ENCODE measurements at places on chromosomes 5 and 9. TPM values are rescaled to one million over a fixed set of nuclear protein-coding genes. Genes with fewer than 3 reads are reported as not detected.

GRCh38 chr9:36717276-36717675, 144.6 kb downstream of the MELK start:
- peak; percentile 51 for DNase-seq

DNA sequence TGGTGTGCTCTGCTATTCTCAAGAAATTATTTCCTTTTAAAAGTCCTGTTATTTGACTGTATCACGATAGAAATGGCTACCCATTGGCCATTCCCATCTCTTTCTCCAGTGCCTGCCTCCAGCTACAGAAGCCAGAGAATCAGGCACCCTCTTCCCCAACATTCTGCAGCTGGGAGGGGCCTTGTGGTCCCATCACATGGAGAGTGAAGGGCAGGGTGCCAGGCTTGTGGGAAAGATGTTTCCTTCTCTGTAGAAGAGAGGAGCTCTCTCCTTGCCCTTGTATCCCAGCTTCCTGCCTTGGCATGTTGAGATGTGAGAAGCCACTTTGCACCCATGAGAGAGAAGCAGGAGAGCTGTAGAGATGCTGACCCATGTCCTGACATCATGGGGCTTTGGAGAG, 465.0 kb downstream of the MTRR start:
- DNase-seq: no peak

DNA sequence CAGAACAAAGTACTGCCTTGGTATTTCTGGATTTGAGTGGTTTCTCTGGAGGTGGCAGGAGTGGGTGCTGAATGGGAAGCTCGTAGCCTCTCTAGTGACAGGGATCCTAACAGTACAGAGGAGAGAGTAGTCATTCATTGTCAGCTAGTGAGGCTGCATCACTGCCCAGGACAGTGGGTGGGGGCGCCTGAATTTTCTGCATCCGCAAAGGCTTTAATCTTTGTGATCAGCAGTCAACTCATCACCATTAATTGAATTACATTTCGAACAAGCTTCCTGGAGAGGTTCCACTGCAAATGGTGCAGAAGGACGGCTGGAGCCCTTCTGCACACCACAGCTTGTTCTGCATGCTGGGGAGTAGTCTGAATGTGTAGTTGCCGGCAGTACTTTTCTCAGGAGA, 77.5 kb downstream of the HSPA4 start:
- DNase-seq: no peak

- DNase-seq: no peak
Observed at GRCh38 chr5:59169081-59169767, 586.3 kb downstream of the RAB3C start.

GRCh38 chr5:93571114-93571949, 9.7 kb downstream of the NR2F1-AS1 start:
- no peak for DNase-seq

- no peak for DNase-seq
Observed at GRCh38 chr5:122936088-122936487, 90.7 kb downstream of the SNX24 start.

- no peak for DNase-seq
Observed at GRCh38 chr9:131234799-131235479, 41.4 kb downstream of the FAM78A start.

GRCh38 chr9:132575005-132575609, 7.3 kb upstream of the BARHL1 start:
- peak; percentile 72 for DNase-seq

GRCh38 chr5:153130296-153130695, 360.2 kb upstream of the GRIA1 start:
- DNase-seq: no peak

DNA sequence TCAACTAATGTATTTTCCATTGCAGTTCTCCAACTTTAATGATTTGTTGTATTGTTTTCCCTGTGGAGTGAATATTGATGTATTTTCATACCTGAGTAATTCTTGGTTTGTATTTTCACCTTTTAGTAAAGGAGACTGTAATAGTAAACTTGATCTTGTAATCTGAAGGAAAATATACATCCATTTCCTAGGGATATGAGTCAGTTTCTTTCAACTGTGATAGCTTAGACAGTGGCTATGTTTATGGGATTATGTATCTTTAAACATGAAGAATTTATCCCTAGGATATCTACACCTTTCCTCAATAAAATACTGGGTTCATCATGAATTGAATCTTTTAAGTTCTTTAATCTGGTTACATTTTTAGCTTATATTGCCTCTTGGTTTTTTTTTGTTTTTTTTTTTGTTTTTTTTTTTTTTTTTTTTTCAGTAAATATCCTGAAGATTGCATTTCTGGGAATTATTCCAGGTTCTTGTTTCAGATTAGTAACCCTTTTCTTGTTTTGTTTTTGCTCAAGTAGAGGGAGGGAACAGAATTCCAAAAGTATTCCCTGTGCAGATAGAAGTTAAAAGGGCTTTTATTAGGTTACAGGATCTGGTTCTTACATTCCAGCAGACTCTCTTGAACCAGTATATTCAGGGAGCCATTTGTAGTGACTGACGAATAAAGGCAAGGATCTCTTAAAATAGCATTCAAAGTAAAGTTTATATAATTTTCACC, 7.1 kb downstream of the WDR36 start:
- no peak for DNase-seq

DNA sequence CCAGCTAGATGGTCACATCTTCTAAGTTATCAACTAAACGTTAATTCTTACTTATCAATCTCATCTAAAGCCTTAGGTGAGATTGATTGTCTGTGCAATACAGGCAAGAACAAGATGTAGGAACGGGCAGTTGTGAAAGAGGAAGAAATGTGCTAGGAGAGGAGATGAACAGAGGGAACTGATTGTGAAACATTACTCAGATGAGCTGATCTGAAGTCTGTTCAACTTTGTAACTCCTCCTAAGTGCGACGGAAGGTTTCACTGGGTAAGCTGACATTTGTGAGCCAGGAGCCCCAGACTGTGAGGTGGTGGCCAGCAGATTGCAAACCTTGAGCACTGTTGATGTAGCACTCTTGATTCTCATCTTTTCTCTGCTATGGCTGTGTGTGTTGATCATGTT, 204.1 kb downstream of the CD180 start:
- no peak for DNase-seq

- DNase-seq: no peak
Observed at GRCh38 chr5:69113851-69114250, 20.0 kb downstream of the SLC30A5 start.

- no peak for DNase-seq
Observed at GRCh38 chr9:92058723-92059444, 56.3 kb downstream of the SPTLC1 start.

- no peak for DNase-seq
Observed at GRCh38 chr5:2167671-2168070, 284.9 kb upstream of the IRX4 start.

DNA sequence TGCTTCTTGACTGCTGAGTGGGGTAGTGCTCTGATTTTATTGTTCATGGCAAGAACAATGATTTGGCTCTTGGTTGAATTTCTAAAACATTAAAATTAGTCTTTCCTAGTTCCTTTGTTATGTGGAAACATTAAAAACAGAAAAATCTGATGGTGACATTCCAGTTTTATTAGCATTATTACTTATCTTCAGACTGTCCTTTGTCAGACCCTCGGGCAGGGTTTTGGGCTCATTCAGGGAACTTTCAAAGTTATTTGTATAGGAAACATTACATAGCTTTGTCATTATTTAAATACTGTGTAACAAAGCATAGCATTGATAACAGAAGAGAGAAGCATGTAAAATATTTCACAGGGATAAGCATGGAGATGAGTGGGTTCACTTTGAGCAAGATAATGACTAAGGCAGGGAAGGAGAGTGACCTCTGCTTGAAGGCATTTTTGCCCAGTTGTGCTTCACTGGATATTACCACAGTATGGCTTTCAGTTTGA, 119.9 kb downstream of the KDM4C start:
- no peak for DNase-seq

DNA sequence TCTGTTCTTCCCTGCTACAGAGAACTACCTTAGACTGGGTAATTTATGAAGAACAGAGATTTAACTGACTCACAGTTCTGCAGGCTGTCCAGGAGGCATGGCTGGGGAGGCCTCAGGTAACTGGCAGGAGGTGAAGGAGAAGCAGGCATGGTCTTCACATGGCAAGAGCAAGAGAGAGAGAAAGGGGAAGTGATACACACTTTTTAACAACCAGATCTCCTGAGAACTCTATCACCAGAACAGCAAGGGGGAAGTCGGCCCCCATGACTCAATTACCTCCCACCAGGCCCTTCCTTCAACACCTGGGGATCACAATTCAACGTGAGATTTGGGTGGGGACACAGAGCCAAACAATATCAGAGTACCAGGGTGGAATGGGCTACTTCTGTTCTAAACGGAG, 766.8 kb downstream of the TLE1 start:
- DNase-seq: no peak

GRCh38 chr9:89317282-89317681, 1.0 kb upstream of the SECISBP2 start:
- no peak for DNase-seq

Gene SLC1A1
- total RNA-seq: 1.3 TPM

Gene AMBP
- total RNA-seq: 0.26 TPM

Gene CFAP90
- total RNA-seq: not detected

Gene IL9
- not detected for total RNA-seq

Gene GABRA1
- not detected for total RNA-seq

Gene C9orf50
- total RNA-seq: not detected

Gene LCN10
- not detected for total RNA-seq

Gene GGTA1
- 6.2 TPM for total RNA-seq

Gene CMYA5
- 0.07 TPM for total RNA-seq
